Central memory CD8-positive, alpha-beta T cell (primary cell): ENCODE measurements at places on chromosomes 11 and 22.

DNA sequence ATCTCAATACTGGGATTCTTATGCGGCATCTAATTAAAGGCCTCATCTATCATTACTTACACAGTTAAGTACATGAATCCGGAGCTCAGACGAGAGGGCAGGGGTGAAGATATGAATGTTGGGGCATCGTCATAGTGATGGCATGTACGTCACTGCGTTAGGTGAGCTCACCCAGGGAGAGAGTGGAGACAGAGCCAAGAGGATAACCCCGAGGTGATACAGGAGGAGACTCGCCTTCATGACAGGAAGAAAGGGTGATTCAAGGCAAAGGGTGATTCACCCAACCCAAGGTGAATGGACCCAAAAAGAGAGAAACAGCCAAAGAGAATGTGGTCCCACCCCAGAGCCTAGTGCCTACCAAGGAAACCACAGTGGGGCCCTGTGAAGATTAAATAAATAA is 132.9 kb upstream of the BLID start:
- no peaks in the 10 kb centered on the region for H3K4me1 ChIP-seq
- H3K27me3 ChIP-seq: peaks cover 8% of the 10 kb centered on the region
- DNase-seq: no peak
- H3K27ac ChIP-seq: no peak overlapping the region
- no peak overlapping the region for H3K4me3 ChIP-seq
- no peaks in the 10 kb centered on the region for H3K36me3 ChIP-seq

DNA sequence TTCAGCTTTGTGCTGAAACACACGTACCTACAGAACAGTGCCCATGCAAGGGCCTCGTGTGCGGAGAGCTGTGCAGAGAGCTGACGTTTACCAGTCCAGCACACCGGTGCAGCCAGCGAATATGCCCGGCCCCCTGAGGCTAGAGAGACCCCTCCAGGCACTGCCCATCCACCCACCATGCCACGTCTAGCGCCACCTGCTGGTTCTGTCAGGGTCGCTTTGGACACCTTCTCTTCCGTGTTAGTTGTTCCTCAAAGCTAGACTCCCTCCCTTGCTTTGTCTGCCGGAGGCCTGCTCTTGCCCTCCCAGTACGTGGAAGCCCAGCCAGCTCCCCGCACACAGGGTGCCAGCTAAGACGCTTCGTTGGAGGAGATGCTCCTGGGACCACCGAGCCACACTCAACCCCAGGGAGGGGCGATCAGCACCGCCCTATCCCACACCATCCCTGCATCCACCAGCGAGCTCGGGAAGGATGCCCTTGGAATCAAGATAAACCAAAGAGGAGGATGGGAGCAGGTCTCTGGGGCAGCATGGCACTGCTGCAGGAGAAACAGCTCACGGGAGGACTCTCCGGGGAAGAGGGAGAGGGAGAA is 43.4 kb downstream of the CPT1A start:
- H3K27me3 ChIP-seq: no peaks in the 10 kb centered on the region
- H3K27ac ChIP-seq: no peak overlapping the region
- peak; percentile 26 for DNase-seq
- no peak overlapping the region for H3K4me3 ChIP-seq
- no peaks in the 10 kb centered on the region for H3K4me1 ChIP-seq

DNA sequence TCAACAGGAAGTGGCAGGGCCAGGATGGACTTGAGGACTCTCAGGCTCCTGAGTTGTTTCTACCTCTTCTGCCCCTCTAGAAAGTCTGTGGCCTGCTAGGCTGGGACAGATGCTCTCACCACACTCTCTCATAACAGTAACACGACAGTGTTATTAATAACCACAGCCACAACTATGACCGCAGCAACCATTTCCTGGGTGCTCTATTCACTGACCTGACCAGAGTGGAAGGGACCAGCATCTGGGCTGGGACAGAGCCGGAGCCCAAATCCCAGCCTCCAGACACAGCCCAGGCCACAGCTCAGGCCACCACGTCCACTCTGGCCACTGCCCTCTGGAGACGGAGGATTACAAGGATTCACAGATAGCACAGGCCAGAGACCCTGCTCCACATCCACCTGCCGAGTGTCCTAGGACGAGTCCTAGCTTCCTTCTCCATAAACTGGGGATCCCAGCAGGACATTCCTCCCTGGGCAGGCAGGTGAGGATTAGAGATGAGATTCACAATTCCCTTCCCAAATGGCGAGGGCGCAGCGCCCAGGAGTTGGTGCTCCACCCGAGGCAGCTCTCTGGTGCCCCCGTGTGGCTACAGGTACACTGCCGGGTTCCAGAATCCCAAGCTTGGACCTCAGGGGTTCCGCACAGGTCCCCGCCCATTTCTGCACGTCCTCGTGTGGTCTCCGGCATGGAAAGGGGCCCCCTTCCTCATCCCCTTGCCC is 7.1 kb downstream of the PNPLA5 start:
- H3K4me1 ChIP-seq: peaks cover 4% of the 10 kb centered on the region
- no peak for DNase-seq
- H3K27ac ChIP-seq: no peak overlapping the region
- H3K4me3 ChIP-seq: no peak overlapping the region
- peaks cover 58% of the 10 kb centered on the region for H3K27me3 ChIP-seq

DNA sequence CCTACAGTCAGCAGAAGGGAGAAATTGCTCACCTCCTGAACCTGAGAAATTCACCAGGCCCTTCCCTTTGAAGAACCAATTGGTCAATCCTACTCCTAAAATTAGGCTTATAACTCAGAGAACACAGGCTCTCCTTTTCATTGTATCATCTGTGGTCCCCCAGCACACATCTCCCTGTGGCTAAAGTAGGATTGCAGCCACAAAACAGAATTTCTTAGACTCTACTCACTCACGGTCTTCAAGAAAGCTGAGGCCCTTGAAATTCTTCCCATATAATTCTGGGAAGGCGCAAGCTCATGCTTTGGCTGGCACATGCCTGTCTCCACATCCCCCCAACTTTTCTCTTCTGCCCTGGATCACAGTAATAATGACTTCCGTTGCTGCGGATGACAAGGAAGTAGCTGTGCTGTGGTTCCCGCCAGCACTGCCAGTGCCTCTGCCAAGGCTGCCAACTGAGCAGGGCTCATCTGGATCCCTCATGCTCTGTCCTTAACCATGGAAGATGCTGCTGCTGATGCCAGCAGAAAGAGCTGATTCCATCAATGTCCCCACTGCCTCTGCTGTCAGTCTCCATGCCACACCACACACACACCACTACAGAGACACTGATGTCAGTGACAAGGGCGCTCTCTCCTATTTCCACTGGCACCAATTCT is 200.6 kb upstream of the POU2AF2 start:
- DNase-seq: no peak
- H3K27ac ChIP-seq: no peak overlapping the region
- H3K36me3 ChIP-seq: no peaks in the 10 kb centered on the region
- peaks cover 24% of the 10 kb centered on the region for H3K27me3 ChIP-seq

DNA sequence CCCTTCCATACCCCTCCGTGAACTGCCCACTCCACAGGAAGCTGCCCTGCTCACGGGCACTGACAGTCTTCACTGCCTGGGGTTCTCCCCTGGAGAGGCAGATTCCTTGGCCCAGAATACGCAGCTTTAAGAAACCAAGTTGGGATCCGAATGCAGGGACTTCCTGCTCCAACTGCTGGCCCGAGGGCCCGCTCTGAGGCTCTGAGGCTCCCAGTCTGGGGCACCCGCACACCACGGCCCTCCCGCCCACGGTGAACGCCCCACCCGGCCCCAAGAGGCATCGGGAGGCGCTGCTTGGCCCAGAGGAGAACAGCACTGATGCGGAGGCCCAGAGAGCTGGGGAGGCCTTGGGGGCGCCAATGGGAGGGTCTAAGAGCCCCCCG is 42.3 kb downstream of the IGF2 start:
- H3K4me1 ChIP-seq: peaks cover 12% of the 10 kb centered on the region
- H3K4me3 ChIP-seq: no peak overlapping the region
- peaks cover 43% of the 10 kb centered on the region for H3K27me3 ChIP-seq
- H3K27ac ChIP-seq: no peak overlapping the region

- H3K27ac ChIP-seq: no peak overlapping the region
- no peak for DNase-seq
- H3K4me1 ChIP-seq: peaks cover 6% of the 10 kb centered on the region
- no peak overlapping the region for H3K4me3 ChIP-seq
- peaks cover 7% of the 10 kb centered on the region for H3K27me3 ChIP-seq
Observed at GRCh38 chr11:93532281-93532789, 10.9 kb downstream of the SMCO4 start.

GRCh38 chr11:119861160-119861559 is 132.2 kb upstream of the NECTIN1 start:
- H3K36me3 ChIP-seq: no peaks in the 10 kb centered on the region
- H3K4me1 ChIP-seq: no peaks in the 10 kb centered on the region
- H3K27ac ChIP-seq: no peak overlapping the region
- H3K27me3 ChIP-seq: peaks cover 26% of the 10 kb centered on the region
- DNase-seq: no peak

- peak overlapping the region; percentile 45 for H3K4me3 ChIP-seq
- DNase-seq: peak; percentile 32
- no peak overlapping the region for H3K27ac ChIP-seq
- H3K36me3 ChIP-seq: peaks cover 1% of the 10 kb centered on the region
- H3K4me1 ChIP-seq: peaks cover 8% of the 10 kb centered on the region
- peaks cover 86% of the 10 kb centered on the region for H3K27me3 ChIP-seq
Observed at GRCh38 chr11:20609727-20610707, 10.6 kb downstream of the SLC6A5 start.
